ENCODE measurements at places on chromosomes 11 and 22. TPM values are rescaled to one million over a fixed set of nuclear protein-coding genes. Genes with fewer than 3 reads are reported as not detected.

Gene DEUP1
- total RNA-seq: not detected

GRCh38 chr11:69131644-69132300 lies 24.0 kb upstream of the SMIM38 start:
- DNase-seq: no peak
- no peak overlapping the region for H3K27ac ChIP-seq
- H3K4me3 ChIP-seq: no peak overlapping the region
- peaks cover 11% of the 10 kb centered on the region for H3K36me3 ChIP-seq
- H3K4me1 ChIP-seq: peaks cover 20% of the 10 kb centered on the region
- H3K27me3 ChIP-seq: no peaks in the 10 kb centered on the region

DNA sequence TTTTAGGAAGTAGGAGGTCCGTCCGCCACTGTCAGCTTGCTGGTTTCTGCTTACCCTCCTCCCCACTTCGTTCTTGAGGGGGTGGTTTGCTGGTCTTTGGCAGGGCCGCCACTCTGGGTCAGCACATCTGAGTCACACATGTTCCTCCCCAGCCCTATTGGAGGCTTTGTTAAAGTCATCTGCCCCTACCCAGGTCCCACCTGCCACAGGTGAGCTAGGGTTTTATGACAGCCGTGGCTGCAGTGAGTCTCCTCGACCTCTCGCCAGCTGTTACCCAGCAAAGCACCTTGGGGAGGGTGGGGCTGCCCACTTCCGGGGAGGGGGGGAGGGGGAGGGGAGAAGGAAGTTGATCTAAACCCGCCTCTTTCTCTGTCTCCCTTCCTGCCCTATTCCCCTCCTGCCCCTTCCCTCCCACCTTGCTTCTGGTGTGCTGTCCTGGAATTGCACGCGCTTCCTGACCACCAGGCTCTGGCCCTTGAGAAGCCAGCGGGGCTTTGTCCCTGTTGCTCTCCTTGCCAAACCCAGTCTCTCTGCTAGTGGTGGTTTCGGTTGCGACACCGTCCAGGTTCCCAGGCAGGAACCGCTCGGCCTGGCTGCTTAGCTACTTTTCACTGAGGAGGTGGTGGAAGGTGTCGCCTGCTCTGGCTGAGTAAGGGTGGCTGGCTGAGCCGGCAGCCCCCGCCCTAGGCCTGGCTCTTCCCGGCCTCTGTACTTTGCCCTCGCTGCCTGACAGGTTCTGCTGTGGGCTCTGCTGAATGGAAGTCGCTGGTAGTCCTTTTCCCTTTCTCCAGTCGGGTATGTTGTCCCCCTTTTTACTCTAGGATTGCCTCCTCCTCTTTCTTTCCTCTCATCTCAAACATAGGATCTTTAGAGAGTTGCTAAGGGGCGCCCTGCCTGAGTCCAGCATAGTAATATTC lies 28.5 kb downstream of the RCOR2 start:
- DNase-seq: peak; percentile 77
- H3K36me3 ChIP-seq: peaks cover 9% of the 10 kb centered on the region
- H3K4me1 ChIP-seq: peaks cover 75% of the 10 kb centered on the region
- H3K27me3 ChIP-seq: no peaks in the 10 kb centered on the region

- H3K4me1 ChIP-seq: no peaks in the 10 kb centered on the region
- peaks cover 5% of the 10 kb centered on the region for H3K27me3 ChIP-seq
- no peak overlapping the region for H3K27ac ChIP-seq
- H3K36me3 ChIP-seq: peaks cover 5% of the 10 kb centered on the region
- H3K4me3 ChIP-seq: no peak overlapping the region
- DNase-seq: no peak
Measured at GRCh38 chr11:68983801-68984200, 3.0 kb upstream of the MRGPRD start.

DNA sequence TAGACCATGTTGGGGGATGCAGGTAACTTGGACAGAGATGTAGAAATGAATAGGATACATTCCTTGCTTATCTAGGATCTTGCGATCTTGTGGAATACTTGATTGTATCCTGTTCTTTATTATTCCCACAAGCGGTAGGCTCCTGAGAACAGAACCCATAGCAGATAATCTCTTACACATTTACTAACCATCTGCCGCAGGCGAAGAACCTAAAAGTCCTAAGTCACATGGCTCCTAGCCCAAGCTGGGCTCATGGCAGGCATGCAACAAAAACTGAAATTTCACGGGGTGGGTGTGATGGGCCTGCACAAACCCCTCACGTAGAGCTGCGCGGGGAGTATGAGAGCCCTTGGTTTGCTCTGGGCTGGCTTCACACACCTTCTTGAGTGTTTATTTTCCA lies 177.4 kb upstream of the NECTIN1 start:
- H3K4me3 ChIP-seq: no peak overlapping the region
- no peaks in the 10 kb centered on the region for H3K36me3 ChIP-seq
- no peak overlapping the region for H3K27ac ChIP-seq
- H3K4me1 ChIP-seq: no peaks in the 10 kb centered on the region

- no peak overlapping the region for H3K27ac ChIP-seq
- no peaks in the 10 kb centered on the region for H3K4me1 ChIP-seq
- H3K27me3 ChIP-seq: peaks cover 3% of the 10 kb centered on the region
- no peak for DNase-seq
- no peaks in the 10 kb centered on the region for H3K36me3 ChIP-seq
- H3K4me3 ChIP-seq: no peak overlapping the region
Measured at GRCh38 chr22:28462041-28462440, 217.6 kb downstream of the TTC28 start.

- peaks cover 3% of the 10 kb centered on the region for H3K27me3 ChIP-seq
- H3K36me3 ChIP-seq: no peaks in the 10 kb centered on the region
- no peak overlapping the region for H3K27ac ChIP-seq
- DNase-seq: no peak
- no peak overlapping the region for H3K4me3 ChIP-seq
Measured at GRCh38 chr11:88152381-88152780, 22.9 kb downstream of the RAB38 start.

- DNase-seq: no peak
- H3K4me1 ChIP-seq: peaks cover 22% of the 10 kb centered on the region
- H3K27me3 ChIP-seq: no peaks in the 10 kb centered on the region
- H3K36me3 ChIP-seq: no peaks in the 10 kb centered on the region
- no peak overlapping the region for H3K27ac ChIP-seq
- H3K4me3 ChIP-seq: no peak overlapping the region
Measured at GRCh38 chr11:75145972-75146519, 4.9 kb upstream of the SLCO2B1 start.
